Mesothelial cell of epicardium (in vitro differentiated cells): ENCODE measurements at places on chromosomes 1 and 21.
A peak's percentile ranks its signal among the peaks of the same experiment; 100 is the strongest.

- DNase-seq = no peak
Observed at GRCh38 chr1:192824511-192824910, 15.7 kb downstream of the RGS2 start.

DNA sequence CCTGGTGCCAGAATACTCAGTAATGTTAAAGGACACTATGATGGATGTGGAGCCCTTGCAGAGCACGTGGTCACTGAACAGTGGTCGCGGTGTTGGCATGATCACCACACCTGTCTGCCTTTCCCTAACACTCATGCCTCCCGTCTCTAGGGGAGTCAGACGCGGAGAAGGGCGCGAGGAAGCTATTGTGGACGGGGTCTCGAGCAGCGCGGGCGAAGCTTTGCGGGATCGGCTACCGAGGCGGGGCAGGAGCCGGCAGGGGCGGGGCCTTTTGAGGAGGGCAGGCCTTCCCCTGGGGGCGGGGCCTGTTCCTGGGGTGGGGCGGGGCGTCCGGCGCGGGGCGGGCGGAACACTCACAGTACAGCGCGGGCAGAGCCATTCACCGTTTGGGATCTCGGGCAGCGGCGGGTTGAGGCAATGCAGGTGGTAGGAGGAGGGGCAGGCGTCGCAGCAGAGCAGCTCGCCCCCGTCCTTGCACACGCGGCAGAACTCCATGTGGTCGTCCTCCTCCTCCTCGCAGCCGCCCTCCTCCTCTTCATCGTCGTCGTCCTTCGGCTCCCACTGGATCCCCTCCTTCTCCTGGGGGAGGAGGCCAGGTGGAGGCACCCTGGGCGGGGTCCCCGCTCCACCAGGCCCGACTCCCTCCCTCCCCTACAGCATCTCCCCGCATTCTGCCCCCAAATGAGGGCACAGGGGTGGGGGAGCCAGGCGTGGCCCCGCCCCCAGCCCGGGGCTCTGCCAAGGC is 31.5 kb downstream of the CHD5 start:
- peak; percentile 73 for DNase-seq

DNA sequence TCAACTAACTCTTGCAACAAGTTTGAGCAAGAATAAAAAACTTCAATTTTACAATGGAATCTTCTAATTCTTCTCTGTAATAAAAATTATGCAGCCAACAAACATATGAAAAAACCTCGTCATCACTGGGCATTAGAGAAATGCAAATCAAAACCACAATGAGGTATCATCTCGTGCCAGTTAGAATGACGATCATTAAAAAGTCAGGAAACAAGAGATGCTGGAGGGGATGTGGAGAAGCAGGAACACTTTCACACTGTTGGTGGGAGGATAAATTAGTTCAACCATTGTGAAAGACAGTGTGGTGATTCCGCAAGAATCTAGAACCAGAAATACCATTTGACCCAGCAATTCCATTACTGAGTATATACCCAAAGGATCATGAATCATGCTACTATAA is 327.5 kb upstream of the LYPLAL1 start:
- no peak for DNase-seq

DNA sequence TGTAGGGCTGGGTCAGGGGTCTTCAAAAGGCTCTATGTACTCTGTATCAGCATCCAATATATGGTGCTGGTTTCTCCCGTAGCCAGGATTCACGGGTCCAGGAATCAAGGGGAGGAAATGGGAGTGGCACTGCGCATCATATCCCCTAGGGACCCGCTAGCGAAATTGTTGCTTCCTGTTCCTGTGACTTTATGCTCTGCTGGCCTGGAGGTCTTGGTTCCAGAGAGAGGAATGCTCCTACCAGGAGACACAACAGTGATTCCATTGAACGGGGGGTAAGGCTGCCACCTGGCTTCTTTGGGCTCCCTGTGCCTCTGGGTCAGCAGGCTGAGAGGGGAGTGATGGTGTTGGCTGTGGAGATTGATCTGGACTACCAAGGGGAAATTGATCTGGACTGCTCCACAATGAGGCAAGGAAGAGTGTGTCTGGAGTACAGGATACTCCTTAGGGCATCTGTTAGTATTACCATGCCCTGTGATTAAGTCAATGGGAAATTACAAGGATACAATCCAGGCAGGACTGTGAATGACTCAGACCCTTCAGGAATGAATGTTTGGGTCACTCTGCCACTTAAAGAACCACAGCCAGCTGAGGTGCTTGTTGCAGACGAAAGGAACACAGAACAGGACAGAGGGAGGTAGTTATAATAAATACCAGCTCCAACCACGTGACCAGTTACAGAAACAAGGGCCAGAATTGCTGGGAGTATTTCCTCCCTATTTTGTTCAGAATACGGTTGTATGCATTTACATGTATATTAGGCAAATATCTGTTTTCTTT is 10.2 kb downstream of the SPSB1 start:
- no peak for DNase-seq

- no peak for DNase-seq
Observed at GRCh38 chr21:33168886-33169285, 60.9 kb upstream of the IFNAR2 start.
